Gastrocnemius medialis (tissue), 4 donors: ENCODE measurements at places on chromosomes 3 and 15.

GRCh38 chr3:128709506-128710210 lies 16.3 kb upstream of the RAB7A start:
- DNase-seq = no peak

DNA sequence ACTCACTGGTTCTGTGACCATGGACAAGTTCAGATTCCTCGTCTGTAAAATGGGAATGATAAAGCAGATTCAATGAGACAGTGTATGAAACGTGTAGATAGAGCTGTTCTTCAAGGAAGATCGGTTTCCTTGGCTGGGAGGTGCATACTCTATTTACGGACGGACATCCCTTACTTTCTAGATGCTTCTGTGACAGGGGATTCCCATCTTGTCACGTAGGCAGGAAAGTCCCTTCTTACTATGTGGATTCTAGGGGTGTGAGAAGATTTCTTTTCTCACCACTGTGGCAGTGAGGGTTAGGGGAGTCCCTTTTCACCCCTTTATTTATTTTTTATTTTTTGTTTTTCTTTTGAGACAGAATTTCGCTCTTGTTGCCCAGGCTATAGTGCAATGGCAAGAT lies 180.9 kb upstream of the TBL1XR1 start:
- DNase-seq = no peak

DNA sequence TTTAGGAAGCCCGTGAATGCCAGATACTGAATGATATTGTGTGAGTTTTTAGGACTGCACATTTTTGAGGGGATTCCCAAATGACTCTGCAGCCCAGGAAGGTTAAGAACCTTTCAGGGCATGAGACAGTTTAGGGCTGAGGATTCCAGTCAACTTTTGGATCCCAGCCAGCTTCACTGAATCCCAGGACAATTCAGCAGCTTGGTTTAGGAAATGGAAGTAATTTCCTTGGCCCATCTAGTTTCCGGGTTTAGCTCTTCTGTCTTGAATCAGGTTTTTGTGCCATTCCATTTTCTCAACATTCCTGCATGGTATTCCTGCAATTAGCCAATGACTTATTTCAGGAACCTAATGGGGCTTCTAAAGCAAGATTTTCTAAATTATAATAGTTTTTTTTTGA lies 253.9 kb downstream of the LSAMP start:
- DNase-seq = no peak

DNA sequence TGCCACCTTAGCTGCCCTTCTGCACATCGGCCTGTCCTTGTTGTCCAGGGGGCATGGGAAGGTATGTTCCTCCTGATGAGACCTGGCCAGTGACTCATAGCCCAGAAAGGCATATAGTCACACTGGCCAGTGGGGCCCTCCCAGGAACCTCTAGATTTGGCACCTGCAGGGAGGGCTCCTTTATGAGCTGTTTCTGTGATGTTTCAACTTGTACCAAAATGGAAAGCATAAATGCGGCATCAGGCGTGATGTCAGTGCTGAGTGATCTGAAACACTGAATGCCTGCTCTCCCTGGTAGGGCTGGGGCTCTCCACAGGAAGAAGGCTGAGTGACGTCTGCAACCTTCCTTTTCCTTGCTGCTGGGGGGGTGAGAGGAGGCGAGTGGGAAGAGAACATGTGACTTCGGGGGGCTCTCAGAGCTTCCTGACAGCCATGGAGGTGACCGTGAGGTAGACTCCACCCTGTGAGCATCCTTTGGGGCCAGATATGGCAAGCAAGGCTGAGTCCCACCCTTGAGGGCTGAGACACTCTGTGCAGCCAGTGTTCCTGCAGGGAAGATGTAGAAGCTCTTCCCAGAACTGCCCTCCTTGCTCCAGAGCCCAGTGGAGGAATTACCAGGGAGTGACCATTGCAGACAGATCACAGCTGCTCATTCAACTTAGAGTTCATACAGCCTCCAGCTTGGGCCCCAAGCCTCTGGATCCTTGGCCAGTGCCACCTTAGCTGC lies 37.1 kb upstream of the APEH start:
- DNase-seq = no peak

DNA sequence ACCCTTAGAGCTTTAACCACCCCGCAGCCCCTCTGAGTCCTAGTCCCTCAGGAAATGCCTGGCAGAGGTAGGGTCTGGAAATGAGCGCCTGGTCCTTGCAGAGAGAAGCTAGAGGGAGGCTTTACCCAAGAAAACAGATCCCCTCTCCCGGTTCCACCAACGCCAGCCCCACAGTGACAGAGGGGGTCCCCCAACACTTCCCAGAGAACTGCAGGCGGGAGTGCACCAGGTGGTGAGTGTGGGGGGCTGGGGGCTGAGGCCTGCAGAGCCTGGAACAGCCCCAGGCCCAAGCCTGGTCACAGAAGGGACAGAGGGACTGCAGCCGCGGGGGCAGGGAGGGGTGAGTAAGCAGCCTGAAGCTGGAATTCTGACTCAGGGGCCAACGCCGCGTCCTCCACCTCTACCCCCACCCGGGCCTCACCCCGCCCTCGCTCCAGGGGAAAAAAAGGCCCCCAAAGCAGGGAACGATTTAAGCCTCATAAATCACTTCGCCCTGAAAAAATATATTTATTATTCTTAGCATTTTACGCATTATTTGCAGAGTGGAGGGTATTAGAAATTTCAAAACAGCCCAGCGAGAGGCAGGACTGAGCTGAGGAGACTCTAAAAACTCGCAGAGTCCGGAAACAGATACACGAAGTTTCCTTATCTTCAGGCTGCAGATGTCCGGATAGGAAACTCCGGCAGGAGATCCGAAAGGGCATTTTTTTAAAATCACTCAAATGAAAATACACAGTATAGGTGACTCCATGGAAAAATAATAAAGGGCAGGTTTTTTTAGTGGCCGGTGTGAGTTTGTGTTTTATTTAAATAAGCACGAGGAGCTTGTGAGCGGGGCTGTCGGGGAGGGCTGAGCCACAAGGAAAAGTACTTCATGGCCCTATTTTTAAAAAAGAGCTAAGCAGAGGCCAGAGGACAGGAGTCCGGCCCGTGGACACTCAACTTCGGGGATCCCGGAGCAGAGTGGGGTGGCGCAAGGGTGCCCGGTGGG lies 10.0 kb downstream of the GATA2 start:
- DNase-seq = no peak

DNA sequence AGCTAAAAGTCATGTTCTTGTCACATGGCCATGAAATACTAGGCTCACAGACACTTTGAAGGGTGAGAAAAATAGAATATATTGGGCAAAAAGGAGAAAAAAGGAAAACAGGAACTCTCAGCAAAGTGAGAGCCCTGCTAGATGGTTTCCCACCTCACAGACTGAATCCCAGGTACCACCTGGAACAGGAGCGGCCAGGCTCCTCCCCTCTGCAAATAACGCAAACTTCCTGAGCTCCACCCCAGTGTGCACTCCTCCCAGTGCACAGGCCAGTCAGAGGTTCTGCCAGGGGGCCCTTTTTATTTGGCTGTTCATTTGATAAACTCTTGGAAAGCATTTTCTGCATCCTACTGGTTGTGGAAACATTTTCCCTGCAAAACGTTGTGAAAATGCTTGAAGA lies 780.4 kb downstream of the TBL1XR1 start:
- DNase-seq = no peak

GRCh38 chr3:126962756-126963155 lies 20.2 kb upstream of the PLXNA1 start:
- no peak for DNase-seq
